ENCODE measurements at places on chromosomes 2 and 18.

DNA sequence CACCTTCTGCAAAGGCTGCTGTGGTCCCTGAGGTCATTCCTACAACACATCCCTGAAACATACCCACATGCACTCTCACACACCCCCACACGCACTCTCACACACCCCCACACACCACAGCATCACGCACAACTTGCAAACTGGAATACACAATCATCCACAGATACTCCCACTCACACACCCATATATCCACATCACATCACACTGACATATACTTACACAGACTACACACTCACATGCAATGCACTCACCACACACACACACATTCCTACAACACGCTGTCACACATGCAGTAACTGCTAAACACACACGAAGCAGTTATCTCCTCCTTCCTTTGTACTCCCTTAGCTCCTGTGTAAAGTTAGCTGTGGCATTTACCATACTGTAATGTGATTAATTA is 57.1 kb upstream of the PKDCC start:
- no peak for DNase-seq

- DNase-seq: no peak
Observed at GRCh38 chr2:10243926-10244270, 58.8 kb upstream of the HPCAL1 start.

GRCh38 chr18:10767658-10768057 is 241.8 kb downstream of the NAPG start:
- DNase-seq: no peak

DNA sequence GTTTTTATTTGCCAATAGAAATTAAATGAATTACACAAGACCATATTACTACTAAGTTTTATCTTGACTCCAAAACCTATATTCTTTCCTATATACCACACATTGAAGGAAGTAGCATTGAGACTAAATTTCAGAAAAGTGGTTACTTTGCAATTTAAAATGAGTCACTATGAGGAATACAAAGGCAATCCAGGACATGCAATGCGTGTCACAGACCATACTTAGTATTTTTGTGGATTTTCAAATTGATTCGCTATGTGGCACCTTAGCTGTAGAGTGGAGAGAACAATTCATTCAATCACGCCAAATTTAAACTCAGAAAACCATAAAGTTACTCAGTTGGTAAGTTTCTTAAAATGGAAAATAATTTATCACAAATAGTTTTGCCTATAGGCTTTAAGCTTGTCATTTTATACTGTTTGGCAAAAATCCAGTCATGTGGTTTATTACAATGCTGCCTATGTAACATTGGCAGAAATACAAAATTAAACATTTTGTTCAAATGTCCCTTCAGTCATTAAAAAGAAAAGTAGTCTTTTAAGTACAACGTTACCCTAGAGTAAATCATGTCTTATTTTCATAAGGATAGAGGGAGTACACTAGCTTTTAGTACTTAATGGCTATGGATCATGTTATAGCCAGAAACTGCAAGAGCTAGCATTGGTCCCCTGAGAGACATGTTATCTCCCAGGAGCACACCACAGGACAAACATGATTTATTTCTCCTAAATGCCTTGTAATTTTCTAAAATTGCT is 222.8 kb upstream of the CDH7 start:
- DNase-seq: peak; percentile 69

GRCh38 chr2:232562515-232563151 is 12.1 kb downstream of the EIF4E2 start:
- no peak for DNase-seq

GRCh38 chr2:60992985-60993392 is 24.5 kb upstream of the PEX13 start:
- DNase-seq: no peak

DNA sequence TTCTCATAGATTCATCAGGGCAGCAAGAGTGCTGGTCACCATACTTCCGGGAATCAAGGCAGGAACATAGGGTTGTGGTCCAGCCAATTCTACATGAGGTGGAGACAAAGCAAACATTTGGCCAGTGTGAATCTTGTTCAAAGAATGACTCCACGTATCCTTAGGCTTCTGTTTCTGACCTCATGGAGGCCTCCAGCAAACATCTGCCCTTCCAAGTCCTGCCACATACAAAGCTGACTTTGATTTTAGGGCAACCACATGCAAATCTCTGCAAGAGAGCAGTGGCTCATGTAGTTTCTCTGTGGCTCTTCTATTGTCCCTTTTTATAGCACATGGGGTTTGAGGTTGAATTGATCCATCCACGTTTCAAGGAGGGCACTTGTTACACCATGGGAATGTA is 132.1 kb upstream of the MMADHC start:
- DNase-seq: no peak

DNA sequence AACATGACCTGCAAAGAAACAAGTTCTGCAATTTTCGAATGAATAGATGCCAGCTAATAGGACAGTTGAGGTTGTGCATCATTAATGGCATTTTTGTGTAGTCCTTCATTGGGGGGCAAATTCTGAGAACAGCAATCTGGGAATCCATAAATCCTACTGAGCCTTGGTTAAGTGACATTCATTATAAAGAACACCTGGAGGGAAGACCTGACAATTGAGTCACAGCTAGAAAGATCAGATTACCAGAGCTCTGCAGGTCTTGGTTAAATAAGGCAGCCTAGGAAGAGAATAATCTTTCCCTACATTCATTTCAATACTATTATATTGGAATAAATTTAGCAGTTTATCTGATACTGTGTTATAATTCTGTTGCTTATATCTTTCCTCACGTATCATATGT is 14.3 kb downstream of the KCNH7 start:
- DNase-seq: peak; percentile 15

DNA sequence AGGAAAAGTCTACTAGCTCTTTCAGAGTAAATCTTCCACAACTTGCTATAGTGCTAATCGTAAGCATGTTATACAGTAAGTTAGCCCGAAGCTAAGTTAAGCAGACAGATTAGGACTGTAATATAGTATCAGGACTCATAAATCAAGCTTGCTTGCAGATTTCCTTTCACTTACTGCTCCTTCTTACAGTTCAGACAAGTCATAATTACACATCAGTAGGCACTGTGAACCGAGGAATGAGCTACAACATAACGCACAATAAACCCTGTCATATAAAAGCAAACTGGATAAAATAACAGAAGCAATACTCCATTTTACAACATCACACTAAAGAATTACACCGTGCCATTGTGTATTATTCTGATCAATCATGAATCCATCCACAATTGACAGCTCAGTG is 832.6 kb upstream of the ZEB2 start:
- DNase-seq: no peak

GRCh38 chr2:132651115-132652045 is 18.6 kb downstream of the LYPD1 start:
- no peak for DNase-seq

- DNase-seq: peak; percentile 6
Observed at GRCh38 chr2:60534052-60534685, 19.3 kb downstream of the BCL11A start.

- DNase-seq: no peak
Observed at GRCh38 chr2:100782380-100782878, 37.5 kb upstream of the NPAS2 start.

- no peak for DNase-seq
Observed at GRCh38 chr2:200735061-200735460, 76.6 kb upstream of the BZW1 start.

DNA sequence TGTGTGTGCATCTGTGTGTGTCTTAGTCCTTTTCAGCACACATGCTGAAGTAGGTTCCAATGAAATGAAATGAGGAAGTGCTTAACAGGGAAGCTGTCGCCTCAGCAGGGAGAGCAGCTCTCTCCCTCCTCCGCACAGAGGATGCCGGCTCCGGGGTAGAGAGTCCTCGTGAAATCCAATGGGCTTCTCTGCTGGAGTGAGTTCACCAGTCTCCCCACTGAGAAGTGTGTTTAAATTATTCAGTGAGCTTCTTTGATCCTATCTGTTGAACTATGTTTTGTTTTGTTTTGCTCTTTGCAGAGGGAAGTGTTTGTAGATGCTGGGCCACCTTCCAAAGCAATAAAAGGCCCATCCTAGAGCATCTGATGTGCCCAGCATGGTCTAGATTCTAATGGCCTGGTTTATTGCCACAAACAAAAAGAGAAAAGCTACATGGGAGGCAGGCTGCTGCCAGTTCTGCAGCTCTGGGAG is 6.7 kb downstream of the PPP1R7 start:
- DNase-seq: peak; percentile 30

- no peak for DNase-seq
Observed at GRCh38 chr2:211133766-211134165, 577.4 kb downstream of the CPS1 start.

Data from NCI-H1092 (cell line).